ENCODE measurements at places on chromosomes 1 and 21.

- no peak for DNase-seq
These were observed 2.2 kb upstream of the FOXD3 start for GRCh38 chr1:63320022-63320721.

- DNase-seq, result no peak
These were observed 40.9 kb downstream of the PLA2G4A start for GRCh38 chr1:186869526-186870228.

GRCh38 chr1:2857521-2857920 lies 56.0 kb upstream of the TTC34 start:
- no peak for DNase-seq

DNA sequence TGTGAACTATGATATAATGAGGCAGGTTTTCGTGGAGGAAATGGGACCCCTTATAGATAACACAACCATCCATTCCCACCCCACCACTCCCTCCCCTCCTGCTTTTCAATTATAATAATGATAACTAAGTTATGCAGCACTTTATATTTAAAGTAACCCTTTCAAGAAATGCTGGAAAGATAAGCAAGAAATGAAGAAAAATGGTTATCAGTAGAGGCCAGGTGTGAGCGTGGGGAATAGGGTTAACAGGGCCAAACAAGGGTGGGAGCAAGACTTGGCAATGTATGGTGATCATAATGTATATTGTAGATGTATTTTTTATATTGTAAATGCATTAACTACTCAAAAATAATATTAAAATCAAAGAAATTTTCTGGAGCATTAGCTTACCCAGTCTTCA lies 133.4 kb downstream of the PBX1 start:
- no peak for DNase-seq

- no peak for DNase-seq
These were observed 7.2 kb downstream of the FPGT start for GRCh38 chr1:74205266-74205665.

- no peak for DNase-seq
These were observed 7.7 kb upstream of the RSPH1 start for GRCh38 chr21:42503711-42504110.

DNA sequence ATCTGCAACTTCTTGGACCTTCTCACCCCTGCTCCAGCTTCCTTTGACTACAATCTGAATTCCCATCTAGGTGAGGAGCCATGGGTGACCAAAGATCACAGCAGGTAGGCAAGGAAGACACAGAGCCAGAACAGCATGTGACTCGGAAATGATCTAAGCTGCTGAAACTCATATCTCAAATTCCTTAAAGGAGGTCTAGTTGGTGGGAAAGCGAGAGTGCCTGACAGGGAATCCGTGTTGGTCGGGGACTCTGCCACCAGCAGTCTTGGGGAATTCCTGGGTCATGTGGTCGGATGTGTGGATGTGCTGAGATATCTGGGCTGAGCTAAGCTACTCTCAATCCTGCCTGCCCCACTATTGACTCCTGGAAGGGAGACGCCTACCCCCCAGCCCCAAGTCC lies 3.2 kb upstream of the NUAK2 start:
- DNase-seq, result no peak

- no peak for DNase-seq
These were observed 8.0 kb downstream of the PEX10 start for GRCh38 chr1:2404142-2404889.

- no peak for DNase-seq
These were observed 12.4 kb upstream of the PARP1 start for GRCh38 chr1:226420328-226420727.

DNA sequence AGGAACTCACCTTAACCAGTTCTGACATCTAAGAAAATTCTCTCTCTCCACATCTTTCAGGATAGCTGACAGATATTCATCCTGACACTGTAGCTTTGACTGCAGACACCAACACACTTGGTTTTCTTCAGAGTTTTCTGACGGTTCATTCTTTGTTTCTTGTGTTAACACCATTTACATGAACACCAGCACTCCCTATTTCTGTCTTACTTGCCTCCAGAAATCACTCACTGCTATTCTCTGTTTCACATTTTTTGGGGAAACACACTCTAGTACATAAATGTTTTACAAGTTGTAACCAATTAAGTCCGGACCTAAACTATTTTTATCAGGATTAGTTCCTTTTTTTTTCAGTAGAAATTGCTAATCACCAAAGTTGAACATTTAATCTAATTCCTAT lies 15.4 kb downstream of the FLVCR1 start:
- DNase-seq, result no peak

GRCh38 chr1:177909416-177909815 lies 60.4 kb downstream of the SEC16B start:
- DNase-seq, result no peak

DNA sequence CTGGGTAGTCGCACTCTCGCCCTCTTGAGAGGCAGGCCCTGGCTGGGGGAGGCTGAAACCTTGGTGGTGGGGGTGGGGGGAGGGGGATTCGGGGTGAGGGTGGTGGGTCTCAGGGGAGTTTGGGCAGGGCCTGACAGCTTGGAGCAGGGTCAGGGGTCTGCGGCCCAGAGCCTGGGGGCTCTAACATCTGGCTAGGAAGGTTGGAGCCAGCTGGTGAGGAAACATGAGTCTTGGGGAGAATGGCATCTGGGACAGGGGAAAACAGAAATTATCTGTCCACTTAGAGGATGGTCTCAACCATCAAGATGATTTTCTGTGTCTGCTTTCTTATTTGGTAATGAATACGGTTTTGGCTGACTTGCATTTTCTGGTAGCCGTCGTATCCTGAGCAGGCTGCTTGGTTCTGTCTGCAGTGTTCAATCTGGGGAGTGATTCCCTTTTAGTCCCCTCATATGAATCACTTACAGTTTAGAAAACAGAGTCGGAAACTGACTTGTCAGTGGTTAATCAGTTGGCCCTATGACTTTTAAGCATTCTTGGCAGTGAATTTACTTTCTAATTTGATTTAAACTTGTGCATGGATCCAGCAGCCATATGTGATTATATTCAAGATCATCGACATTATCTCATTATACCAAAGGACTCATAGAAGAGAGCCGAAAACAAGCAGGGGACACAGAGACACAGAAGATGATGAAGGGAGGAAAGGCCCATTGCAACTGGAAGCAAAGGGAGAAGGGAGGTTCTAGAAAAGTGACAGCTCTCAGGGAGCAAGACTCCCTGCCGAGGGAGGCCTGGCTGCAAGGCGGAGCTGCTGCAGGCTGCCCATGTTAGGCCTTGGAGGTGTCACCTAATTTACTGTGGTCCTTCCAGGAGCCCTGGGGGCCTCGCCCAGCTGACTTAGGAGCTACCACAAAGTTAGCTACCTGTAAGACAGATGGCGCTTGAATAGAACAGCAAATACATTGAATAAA lies 237.6 kb downstream of the SDCCAG8 start:
- DNase-seq, result no peak

DNA sequence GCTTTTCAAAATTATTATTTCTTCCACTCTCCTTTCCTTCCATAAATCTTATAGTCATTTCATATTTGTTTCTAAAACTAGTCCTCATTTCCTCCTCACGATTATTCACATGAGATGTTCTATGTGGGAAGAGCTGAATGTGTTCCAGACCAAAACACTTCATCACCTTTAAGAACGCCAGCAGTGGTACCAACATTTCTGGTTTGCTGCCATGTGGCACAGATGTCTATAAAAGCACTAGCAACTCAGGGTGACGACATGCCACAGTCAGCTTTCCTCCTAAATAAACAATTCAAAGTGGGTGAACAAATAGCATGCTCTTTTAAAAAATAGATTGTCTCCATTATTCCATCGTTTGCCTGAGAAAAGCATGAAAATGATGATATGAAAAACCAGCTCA lies 1217.8 kb upstream of the ADGRL2 start:
- no peak for DNase-seq

DNA sequence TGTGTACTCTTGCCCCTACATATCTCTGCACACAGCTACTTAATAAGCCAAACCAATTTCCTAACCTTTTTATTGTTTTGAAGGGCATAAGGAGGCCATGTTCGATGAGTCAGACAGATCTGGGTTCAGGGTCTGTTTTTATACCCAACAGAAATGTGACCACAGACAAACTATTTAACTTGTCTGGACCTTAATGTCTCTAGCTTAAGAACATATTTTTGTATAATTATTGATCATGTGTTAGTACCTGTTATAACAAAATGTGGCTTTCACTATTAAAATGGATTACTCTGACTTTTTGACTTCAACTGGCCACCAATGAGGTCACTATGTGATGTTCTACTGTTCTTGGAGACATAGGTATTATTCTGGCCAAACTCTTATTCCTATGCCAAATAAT lies 507.8 kb upstream of the USP24 start:
- DNase-seq, result no peak

DNA sequence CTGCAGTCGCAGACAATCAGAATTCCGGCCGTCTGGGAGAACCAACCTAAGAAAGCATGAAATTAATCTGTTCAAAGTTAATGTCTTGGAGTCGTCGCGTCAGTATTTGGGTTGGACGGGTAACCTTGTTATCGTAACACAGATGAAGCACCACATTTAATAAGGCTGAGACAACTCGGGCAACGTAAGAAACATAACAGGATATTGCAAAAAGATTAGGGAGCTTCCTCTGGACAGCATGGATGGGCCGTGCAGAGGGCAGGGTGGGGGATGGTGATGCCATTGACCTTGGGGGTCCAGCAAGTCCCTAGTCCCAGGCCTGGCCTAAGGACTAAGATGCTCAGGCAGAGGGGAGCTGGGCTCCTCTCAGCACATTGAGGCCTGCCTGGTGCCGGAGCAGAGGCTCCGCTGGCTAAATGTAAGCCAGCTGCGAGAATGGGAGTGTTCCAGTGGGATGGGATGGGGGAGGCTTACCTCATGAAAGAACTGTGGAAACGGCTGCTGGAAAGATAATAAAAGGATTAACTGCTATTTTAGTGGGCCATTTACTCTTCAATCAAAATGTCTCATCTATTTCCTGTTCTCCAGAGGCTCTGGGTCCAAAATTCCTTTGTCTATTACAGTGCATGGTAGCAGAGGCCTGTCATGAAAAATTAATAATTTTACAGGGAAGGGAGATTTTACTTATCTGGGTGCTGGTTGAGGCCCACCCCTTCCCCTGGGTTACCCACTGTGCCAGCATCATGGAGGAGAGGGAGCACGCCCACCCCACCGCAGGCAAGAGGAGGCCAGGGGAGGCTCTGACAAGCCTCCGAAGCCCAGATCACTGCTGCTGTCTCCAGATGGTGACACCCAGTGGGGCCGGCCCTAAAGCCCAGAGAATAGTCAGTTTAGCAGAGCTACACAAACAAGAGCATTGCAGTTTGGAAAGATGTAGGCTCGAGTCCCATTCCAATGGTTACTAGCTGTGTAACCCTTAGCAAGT lies 131.6 kb downstream of the DMRTB1 start:
- no peak for DNase-seq

DNA sequence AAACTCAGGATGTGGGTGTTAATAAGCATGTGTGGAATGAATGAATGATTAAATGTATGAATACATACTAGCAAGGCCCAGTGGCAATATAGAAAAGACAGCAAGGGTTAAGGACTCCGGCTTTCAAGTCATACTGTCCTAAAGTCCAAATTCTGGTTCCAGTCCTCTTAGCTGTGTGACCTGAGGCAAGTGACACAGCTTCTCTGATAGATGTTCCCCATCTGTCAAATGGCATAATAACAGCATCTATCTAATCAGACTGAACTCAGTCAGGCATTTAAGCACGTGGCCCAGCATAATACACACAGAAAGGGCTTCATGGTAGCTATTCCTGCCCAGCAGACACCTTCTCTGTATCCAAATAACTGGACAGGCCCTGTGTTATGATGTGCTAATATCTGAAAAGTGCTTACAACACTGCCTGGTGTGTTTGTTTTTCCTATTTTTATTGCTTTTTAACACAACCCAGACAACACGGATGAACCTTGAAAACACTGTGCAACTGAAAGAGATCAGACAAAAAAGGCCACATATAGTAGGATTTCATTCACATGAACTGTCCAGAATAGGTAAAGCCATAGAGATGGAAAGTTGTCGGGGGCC lies 12.4 kb downstream of the ASAP3 start:
- DNase-seq, result no peak

GRCh38 chr1:15950763-15951295 lies 25.1 kb downstream of the ZBTB17 start:
- peak; percentile 55 for DNase-seq

DNA sequence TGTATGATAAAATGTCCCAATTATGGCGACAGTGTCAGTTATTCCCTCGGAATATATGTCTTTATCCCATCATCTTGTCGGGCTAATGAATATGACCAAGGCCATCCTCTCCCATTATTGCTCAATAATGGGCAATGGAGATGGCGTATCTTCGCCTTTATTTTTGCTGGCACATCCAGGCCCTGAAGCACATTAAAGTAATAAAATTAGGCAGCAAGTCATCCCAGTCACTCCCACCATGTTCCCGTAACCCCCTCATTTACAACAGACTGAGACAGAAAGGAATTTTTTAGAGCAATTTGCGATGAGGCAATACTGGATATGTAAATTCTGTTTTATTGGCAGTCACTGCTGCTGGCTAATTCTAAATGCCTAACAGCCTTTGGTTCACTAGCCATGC lies 35.3 kb downstream of the CLIC6 start:
- no peak for DNase-seq

DNA sequence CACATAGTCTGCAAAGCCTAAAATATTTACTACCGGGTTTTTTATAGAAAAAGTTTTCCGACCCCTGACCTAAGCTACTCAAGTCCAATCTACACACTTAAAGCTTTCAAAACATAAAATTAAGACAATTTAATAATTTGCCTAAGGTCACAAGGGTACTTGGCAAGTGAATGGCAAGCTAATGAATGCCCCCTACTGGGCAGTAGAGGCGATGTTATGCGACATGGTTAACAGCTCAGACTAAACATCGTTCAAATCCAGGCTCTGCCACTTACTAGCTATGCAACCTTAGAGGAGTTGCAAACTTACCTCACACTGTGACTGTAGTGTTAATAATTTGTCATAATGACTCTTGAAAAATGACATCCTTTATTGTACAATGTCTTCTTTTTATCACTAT lies 317.2 kb upstream of the NFIA start:
- no peak for DNase-seq

DNA sequence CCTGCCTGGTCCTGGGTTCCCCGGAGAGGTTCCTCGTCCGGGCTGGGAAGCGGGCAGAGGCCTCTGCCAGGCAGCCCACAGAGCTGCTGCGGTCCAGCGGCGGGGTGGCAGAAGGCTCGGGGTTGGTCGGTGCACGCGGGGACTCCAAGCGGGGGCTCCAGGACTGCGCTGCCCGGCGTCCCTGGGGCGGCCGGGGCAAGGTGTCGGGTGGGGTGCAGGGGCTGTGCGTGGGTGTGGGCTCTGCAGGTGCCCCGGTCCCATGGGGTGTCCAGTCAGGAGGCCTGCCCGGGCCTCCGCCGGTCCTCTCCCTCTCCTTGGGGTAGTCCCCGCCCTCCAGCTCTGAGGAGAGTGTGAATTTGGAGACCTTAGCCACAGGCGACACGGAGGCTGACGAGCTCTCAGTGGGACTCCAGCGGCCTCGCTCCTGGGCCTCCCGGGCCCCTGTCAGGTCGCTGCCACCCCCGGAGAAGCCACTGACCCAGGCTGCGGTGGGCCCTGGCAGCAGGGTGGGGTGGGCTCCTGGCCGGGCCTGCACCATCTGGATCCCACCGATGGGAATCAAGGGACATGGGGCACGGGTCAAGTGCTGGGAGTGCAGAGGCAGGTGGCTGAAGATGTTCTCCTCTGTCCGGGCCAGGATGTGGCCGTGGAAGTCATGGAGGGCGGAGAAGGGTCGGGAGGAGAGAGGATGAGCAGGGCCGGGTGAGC lies 26.2 kb upstream of the EDN2 start:
- no peak for DNase-seq
